ENCODE measurements at places on chromosomes 13 and 19.
A peak's percentile ranks its signal among the peaks of the same experiment; 100 is the strongest.

GRCh38 chr19:30340771-30341561 is 31.2 kb upstream of the ZNF536 start:
- DNase-seq: no peak

GRCh38 chr13:21243045-21243897 is 66.8 kb downstream of the MRPL57 start:
- DNase-seq: no peak

- DNase-seq: no peak
Measured at GRCh38 chr19:16897856-16898161, 9.0 kb downstream of the F2RL3 start.

DNA sequence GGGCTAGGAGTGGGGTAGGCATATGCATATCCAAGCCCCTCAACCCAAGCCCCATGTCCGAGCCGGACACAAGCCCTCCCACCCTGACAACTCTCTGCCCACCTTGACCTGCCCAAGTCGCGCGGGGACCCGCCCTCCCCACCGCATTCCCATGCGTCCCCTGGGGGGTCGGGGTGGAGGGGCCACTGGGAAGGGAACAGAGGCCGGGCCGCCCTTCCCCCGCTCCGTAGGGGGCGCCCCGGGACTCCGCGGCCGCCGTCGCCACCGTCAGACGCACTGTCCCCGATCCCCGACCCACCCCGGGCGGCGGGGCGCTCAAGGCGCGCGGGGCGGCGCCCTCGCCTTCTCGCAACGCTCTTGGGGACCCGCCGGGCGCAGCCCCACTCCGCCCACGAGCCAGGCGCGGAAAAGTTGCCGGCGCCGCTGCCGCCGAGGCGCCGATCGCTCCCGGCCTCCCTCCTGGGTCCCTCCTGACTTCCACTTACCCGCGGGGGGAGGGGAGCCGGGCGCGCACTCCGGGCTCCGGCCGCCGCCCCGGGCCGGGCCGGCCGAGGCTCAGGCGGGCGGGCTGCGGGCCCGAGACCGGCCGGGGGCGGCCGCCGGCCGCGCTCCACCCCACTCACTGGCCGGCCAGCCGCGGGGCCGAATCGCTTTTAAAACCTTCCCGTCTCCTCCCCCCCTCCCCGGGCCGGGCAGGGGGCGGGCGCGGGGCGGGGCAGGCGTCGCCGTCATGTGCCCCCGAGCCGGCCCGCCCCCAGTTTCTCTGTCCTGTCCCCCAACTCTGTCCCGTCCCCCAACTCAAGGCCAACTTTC is 34.4 kb upstream of the NANOS3 start:
- DNase-seq: peak; percentile 46

DNA sequence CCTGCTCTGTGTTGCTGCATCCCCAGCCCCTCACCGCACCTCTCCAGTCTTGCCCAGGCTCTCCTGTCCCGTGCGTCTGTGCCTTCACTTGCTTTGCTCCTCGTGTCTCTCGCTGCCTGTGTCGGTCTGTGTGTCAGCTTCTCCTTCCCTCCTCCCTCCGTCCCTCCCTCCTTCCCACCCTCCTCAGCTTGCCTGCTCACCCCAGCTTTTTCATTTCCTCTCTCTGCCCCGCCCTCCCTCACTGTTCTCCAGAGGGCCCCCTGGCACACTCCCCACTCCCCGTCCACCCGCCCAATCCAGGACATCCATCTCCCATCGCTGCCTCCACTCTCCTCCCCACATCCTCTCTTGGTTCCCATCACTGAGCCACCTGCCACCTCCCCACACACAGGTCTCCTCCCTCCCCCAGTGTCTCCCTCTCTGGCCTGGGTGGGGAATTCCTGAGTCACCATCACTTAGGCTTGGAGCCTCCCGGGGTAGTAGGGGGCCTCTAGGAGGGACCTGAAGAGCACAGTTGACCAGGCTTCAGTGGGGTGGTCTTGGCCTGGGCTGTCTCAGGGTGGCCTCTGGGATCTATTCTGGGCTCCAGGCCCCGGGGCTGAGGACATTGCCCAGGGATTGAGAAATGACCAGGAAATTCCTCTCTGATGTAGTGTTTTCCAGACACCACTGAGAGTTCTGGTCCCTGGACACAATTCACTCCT is at the start of gene PTGIR:
Gene PTGIR, minus strand, starts transcription at position 132 of the 704 bp plus-strand sequence. CDS start 864 bp downstream, outside the sequence.
- DNase-seq: no peak

GRCh38 chr13:27997904-27998522 is 9.5 kb upstream of the URAD start:
- DNase-seq: no peak

- no peak for DNase-seq
Measured at GRCh38 chr13:36666477-36667229, 7.2 kb upstream of the SERTM1 start.

DNA sequence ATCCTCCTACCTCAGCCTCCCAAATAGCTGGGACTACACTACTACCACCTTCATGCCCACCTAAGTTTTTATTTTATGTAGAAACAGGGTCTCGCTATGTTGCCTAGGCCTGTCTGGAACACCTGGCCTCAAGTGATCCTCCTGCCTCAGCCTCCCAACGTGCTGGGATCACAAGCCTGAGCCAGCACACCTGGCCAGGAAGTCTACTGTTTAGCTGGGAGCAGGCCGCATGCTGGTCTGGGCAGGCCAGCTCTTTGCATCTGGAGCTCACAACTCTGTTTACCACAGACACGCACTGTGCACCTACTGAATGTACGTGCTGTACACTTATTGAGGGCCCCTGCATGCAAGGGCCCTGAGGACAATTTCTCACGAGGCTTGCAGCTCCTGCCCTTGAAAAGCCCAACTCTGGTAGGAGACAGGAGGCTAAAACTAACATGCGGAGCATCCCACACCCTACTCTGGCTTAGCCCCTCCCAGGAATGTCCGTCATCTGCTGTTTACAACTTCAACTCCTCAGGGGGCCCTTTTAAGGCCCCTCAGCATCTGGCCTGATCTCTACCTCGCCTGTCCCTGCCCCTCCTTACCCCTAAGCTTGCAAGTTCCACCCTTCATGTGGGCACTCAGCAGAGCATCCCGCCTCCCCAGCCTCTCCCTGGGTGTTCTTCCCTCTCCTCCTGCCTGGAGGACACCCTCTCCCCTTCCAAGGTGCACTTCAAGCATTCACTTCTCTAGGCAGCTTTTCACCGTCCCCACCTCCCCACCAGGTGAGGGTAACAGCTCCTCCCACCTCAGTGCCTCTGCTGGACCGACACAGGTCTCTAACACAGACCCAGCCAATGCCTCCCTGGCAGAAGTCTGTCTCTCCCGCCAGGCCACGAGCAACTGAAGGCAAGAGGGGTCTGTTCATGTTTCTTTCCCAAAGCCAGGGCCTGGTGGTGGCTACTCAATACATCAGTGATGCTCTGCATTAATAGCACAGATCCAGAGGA is 114.2 kb upstream of the UQCRFS1 start:
- no peak for DNase-seq

GRCh38 chr19:15398501-15399233 is 19.1 kb upstream of the AKAP8 start:
- DNase-seq: no peak

DNA sequence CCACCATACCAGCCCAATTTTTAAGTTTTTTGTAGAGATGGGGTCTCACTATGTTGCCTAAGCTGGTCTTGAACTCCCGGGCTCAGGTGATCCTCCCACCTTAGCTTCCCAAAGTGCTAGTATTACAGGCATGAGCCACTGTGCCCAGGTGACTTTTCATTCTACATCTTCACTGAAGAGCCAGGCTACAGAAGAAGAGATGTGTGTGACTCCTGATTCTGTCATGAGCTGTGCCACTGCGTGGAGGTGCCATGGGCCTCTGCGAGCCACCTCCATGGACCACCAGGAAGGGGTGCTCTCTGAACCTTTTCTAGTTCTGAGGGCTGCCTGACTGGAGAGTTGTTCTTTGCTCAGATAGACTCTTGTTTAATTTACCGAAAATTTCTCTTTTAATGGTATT is 56.6 kb upstream of the RANBP3 start:
- DNase-seq: no peak

Data from stimulated activated CD4-positive, alpha-beta T cell treated with anti-CD3 and anti-CD28 coated beads, TNF-alpha, amount 100 ng/mL, for 1 hour (primary cell).